ENCODE measurements at places on chromosomes 3 and 15.
A peak's percentile ranks its signal among the peaks of the same experiment; 100 is the strongest.

- DNase-seq = no peak
These were observed 8.0 kb downstream of the ZBTB20 start for GRCh38 chr3:115139072-115139471.

GRCh38 chr3:70242297-70242882 lies 70.0 kb downstream of the MDFIC2 start:
- DNase-seq = no peak

- DNase-seq = no peak
These were observed 215.0 kb upstream of the IGF1R start for GRCh38 chr15:98433346-98433745.

GRCh38 chr3:165696496-165696895 lies 140.7 kb downstream of the BCHE start:
- DNase-seq = no peak

DNA sequence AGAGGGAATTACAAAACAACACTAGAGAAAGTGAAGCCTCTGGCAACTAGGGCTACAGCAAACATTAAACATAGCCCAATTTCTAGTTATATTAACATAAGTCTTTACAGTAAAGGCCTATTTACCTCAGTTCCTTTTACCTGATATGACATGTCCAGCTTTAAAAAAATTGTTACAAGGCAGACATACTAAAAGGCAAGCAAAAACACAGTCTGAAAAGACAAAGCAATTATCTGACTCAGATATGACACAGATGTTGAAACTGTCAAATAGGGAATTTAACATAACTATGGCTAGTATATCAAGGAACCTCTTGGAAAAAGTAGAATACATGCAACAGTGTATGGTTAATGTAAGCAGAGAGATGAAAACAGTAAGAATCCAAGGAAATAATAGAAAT lies 238.6 kb downstream of the RAP2B start:
- no peak for DNase-seq

- peak; percentile 15 for DNase-seq
These were observed 321.5 kb upstream of the ICE2 start for GRCh38 chr15:60800299-60801072.

- DNase-seq = no peak
These were observed 234.1 kb downstream of the ZMAT3 start for GRCh38 chr3:178837512-178837911.

DNA sequence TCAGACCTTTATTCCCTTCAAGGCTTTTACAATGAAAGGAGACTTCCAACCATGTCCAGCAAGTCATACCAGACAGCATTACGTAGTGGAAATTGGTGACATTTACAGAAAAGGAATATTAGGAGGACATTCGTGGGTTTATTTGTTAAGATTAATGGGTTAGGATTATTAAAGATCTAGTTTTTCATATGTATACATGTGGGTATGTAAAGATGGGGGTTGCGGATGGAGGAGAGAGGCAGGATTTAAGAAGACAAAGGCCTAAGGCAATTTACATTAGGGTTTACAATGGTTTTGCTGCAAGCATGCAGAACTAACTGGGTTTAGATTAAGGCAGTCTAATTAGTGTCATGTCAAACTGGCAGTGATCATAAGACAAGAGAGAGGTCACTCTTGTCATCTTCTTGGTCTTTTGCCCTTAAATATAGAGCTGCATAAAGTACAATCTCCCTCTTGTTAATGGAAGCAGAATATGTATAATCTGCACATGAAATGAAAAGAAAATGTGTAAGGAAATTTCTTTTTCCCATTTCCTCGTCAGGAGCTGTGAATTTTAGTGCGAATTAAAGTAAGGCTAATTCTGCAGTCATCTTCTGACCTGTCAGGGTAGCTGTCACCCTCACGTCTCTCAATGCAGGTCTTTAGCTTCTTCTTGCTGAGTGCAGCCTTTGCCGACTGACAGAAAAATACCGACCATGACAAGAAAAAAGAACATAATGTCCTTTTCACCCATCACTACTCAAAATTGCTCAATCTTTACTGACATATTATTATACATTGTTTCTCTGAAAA lies 258.9 kb upstream of the MEIS2 start:
- no peak for DNase-seq

DNA sequence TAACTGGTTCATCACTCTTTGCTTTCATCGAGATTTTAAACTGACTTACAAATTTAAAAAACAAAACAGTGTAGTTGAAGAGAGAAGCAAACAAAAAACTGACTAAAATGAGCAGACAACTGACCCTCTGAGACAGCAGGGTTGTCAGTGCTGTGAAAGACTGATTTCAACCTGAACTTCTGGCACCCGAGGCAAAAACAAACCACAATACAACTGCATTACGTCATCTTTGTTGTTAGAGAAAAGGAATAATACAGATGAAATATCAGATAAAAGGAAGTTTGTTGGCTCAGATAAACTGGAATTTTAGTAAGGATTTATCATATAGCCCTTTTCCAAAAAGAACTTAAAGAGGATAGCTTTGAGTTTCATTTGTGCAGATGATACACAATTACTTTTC lies 51.1 kb downstream of the PARP15 start:
- DNase-seq = no peak

DNA sequence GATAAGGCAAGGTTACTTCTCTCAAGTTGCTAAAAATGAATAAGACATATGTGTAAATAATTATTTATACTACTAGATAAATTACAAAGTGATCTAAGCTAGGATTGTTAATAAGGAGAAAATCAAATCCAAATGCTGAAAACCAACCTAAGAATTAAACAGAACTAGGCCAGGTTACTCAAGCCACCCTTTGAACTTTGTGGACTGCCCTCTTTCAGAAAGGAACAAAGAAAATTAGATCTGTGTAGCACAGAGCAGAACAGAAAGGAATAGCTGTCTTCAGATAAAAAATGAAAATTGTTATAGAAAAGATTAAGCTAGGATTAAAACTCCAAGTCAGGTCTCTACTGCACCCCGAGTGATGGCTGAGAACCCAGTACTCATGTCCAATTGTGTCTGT lies 158.2 kb upstream of the LRIG1 start:
- DNase-seq = no peak

DNA sequence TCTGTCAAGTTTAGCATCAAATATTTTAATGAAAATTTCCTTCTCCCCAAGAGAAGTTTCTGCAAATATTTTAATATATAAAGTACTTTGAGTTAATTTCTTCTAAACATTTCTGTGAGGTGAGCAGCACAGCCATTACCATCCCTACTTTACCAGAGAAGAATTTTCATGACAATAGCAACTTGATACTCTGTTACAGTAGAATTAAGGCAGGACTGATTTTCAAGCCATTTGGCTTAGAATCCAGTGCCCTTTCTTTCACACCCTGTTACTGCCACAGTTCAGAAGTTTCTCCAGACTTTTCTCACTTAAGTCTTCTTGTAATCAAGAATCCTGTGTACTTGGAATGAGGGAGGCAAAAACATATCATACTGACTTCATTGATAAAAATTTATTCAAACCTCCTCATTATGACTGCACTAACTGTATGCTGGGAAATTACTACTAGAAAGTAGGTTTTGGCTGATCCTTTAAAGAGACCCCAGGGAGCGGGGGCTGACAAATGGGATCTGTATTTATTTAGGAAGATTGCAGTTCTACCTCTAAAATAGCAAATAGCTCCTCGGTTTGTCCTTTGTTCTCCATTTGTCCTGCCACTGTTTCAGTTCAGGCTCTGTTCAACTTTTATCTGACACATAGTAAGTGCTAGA lies 557.0 kb upstream of the SGO1 start:
- DNase-seq = no peak

DNA sequence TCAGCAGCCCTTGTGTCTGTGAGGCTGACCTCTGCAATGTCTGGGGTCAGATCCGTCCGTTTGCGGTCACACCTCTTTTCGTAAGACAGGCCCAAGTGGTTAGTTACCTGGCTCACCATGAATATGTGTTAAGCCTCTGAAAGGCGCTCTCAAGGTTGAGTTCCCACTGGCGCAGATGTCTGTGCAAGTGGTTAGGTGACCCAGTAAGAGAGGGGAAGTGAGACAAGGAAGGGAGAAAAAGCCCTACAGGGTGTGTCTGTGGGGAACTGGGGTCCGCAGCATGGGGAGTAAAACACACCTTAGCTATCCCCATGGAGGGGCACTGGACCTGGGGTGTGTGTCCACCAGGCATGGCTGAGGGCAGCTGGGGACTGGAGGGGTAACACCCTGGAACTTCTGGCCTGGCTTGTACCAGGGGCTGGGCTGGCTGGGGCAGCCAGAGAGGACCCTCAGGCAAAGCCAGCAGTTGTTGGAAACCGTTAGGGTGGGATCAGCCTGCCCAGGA lies 391.6 kb upstream of the PROK2 start:
- no peak for DNase-seq

DNA sequence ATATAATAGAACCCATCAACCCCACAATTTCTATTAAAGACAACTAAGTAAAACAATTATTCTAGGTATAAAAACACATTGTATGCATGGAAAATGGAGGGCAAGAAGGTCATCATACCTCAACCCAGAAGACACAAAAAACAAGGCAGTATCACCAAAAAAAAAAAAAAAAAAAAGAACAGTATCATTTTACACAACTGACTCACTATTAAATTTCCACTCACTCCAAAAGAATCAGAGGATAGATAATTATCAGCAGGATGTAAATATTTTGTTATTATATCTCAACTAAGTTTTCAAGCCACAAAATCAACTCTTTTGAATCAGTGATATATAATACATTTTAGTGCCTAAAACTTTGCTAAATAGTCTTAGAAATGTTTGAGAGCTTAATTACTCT lies 55.0 kb downstream of the CLASP2 start:
- DNase-seq = no peak

- peak; percentile 1 for DNase-seq
These were observed 109.0 kb upstream of the UNC13C start for GRCh38 chr15:53869044-53869805.

GRCh38 chr15:99845009-99845408 lies 111.8 kb upstream of the LYSMD4 start:
- DNase-seq = no peak

GRCh38 chr3:56764904-56765547 lies 36.7 kb downstream of the ARHGEF3 start:
- DNase-seq = no peak

DNA sequence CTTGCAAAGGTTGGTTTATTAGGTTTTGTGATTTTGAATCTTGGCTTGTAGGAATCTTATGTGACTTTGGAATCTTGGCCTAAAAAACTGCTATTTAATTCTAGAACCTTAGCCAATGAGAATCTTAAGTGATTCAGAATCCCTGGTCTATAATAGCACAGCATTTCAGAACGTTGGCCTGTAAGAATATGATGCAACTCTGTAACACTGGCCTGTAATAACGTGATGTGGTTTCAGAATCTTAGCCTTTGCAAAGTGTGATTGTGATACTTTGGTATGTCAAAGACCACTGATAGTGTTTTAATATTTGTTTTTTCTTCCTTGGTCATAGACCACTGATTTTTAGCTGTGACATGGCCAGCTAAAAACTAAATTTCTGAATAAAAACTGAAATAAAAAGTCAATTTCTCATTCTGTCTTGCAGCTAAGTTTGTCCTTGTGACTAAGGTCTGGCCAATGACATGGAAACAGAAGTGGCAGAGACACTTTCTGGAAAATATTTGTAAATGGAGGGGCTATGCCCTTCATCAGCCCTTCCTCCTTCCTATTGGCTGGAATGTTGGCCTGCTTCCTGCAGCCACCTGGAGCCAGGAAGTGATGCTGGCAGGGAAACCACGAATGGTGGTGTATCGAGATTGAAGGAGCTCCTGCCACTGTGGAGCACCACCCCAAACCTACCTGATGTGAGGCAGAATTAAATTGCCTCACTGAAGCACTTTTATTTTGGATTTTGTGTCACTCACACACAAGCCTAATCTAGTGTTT lies 42.3 kb upstream of the CORO2B start:
- DNase-seq = peak; percentile 87

DNA sequence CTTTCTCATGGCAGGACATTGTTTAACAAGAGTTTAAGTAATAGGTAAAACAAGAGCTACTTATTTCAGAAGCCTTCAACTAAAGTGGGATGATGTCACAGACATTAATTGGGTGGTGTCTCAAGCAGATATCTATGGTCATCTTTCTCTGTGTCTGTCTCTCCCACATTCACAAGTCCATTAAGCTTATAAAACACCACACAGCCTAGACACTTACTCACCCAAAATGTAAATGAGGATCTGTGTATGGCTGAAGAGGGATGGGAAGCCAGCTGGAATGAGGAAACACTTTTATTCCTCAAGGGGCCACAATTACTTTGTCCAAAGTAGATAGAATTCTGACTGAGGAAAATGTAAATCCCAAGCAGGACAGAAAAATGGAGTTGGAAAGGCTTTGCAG lies 183.8 kb downstream of the THRB start:
- DNase-seq = no peak

DNA sequence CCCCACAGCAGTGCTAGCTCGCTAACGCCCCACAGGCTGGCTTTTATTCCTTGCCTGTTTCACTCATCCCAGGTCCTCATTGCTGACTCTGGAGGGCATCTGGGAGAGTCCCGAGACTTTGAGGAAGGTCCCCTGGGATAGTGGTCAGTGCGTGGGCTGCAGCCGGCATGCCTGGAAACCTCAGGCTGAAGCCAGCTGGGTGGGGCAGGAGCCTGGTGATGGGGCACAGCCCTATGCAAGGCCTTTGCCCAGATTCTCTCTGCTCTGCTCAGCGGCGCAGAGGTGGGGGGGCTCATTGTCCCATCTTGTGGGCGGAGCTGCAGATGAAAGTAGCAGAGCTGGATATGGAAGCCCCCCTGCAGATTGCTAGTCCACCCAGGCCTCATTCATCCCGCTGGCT lies 55.7 kb upstream of the SMAD6 start:
- DNase-seq = no peak

DNA sequence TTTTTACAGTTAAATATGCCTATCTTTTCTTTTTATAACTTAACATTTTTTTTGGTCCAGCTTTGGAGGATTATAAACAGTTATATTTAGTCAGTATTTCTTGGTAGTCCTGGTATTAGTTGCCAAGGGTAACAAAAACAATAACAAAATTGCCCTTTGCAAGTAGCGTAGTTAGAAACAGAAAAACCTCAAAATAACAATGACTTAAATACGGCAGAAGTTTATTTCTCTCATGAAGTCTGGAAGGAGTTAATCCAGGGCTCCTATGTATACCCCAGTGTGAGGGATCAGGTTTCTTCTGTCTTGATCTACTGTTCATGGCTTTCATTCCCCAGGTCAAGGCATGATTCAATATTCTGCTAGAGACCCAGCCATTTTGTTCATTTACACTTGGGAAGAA lies 14.1 kb upstream of the MYH15 start:
- DNase-seq = no peak

- peak; percentile 71 for DNase-seq
These were observed 63.2 kb downstream of the HCN4 start for GRCh38 chr15:73305331-73306211.

DNA sequence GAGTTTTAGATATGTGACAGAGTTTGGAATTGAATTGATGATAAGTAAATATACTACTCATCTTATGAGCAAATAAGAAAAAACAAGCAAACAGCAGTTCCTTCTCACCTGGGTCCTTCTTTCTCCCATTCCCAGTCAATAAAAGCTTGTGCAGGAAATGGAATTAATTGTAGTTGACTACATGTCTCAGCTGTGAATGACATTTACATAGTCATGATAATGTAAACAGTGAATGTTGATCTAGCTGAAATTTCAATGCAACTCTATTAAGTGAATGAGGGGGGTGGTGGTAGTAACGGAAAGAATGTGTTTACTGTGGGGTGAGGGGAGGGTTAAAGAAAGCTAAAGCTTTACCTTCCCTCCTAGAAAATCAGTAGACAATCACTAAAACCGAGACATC lies 76.2 kb downstream of the NFKBIZ start:
- DNase-seq = no peak
